ENCODE measurements at places on chromosomes 13 and 19.

- no peak for DNase-seq
Observed at GRCh38 chr13:65855242-65855805, 1374.8 kb downstream of the PCDH9 start.

DNA sequence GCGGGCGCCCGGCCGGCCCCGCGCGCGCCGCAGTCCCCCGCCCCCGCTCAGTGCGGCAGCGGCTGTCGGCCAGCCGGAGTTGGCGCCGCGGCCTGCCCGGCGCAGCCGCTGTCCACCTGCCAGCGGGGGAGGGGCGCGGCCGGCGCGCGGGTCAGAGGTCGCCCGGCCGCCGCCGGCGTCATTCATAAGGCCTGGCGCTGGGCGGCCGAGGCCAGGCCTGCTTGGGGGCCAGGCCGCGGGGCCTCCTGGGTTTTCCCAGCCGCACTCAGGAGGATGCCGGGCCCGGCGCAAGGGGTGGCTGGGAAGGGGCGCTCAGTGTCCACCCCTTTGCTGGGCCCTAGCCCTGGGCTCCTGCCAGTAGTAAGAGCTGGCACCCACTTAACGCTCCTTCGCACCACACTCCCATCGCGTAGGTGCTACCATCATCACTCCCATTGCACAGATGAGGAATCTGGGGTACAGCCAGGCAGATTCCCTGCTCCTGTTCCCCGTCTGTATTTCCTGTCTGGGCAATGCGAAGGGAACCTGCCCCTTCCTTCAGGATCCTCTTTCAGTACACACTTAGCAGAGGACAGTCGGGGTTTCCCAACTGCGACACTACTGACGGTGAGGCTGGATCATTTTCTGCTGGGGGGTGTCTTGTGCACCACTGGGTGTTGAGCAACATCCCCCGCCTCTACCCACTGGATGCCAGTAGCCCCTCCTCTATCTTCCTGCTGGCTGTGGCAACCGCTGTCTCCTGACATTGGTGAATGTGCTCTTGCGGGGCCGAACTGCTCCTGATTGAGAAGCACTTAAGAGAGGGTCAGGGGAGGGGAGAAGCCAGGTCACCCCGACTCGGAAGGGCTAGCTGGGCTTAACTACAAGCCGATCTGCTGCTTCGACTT, 846 bp upstream of the PRKACA start:
- DNase-seq = no peak

DNA sequence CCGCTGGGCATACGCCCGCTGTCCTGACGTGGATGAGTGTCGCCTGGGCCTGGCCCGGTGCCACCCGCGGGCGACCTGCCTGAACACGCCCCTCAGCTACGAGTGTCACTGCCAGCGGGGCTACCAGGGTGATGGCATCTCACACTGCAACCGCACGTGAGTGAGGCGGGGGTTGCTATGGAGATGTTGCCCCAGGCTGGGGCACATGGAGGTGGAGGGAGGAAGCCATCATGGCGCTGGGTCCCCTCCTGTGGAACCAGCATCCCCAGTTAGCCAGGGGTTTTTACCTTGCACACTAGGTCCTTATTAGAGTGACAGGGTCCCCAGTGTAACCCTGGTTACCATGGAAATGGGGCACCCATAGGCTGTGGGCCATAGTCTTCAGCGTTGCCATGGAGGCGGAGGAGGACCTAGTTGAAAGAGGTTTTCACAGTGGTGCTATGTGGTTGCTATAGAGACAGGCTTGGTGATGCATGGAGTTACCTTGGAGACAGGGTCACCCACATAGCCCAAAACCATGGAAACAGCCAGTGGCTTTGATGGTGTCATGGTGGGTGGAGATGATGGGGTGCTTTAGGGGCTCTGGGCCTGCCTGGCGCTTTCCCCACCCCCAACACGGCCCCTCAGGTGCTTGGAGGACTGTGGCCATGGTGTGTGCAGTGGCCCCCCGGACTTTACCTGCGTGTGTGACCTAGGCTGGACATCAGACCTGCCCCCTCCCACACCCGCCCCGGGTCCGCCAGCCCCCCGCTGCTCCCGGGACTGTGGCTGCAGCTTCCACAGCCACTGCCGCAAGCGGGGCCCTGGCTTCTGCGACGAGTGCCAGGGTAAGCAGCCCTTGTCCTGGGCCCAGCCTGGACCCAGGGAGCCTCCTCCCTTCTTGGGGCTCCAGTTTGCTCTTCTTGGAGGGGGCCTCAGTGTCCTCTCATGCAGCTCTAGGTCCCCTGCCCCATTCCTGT, 27.1 kb downstream of the MEGF8 start:
- DNase-seq = no peak

DNA sequence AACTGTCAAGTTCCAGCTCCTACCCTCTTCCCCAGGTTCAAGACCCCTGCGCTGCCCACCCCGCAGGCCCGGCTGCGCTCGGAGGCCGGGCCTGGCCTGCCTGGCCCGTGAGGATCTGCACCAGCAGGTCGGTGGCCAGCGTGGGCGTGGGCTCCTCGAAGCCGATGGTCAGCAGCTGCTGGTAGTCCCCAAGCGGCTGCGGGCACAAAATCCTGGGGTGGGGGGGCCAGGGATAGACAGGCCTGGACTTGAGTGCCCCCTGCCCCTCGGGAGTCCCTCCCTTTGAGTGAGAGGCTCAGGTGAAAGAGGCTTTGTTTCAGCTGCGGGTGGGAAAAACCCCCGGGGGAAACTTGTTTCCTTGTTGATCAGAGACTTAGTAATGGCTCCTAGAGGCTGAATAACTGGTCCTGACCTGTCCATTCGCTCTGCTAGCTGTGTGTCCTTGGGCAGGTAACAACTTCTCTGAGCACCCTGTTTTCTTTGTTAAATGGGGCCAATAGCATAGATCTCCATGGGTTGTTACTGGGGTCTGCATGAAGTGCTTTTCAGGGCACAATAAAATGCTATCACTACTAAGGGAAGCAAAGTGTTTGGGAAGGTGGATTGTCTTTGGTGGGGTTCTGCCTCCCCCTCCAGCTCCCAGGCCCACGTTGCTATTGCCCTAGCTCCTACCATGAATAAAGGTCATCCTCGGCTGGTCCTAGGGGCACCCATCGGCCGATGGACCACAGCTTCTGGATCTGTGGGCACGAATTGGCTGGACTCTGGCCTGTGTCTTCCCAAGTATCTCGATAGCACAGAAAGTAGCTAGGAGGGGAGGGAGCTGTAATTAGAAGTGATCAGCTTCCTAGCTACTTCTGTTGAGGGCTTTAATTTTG, 3.5 kb downstream of the C19orf67 start:
- DNase-seq = no peak

DNA sequence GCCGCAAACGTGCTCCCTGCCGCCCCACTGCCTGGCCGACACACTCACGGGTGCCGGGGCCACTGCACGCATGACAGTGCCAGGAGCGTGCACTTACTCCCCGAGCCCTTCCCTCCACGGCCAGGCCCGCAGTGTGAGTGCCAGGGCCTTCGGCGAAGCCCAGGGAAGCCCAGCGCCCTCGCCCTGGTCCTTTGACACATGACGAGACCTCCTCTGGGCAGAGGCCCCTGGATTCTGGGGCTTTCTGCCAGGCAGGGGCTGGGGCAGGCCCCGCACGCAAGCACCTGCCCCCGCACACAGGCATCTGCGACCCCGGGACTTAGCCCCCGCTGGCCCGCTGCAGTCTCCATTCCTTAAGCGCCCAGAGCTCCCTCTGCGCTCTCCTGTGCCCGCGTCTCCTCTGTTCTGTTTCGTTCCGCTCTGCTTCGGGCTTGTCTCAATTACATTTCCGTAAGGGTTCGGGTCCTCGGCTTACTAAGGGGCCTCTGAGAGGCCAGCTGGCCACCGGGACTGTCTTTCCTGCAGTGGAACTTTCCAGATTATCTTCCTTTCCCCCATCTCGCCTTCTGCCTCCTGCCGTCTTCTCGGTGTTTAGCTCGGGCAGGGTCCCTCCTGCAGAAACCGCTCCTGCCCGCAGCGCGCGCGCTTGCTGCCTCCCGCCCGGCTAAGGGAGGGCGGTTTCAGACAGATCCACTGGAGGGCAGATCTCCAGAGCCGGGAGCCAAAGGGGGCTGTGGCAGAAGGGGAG, 98.8 kb downstream of the ING1 start:
- DNase-seq = no peak

- no peak for DNase-seq
Observed at GRCh38 chr19:3404324-3405260, 38.2 kb downstream of the NFIC start.

- DNase-seq = no peak
Observed at GRCh38 chr19:57025491-57025890, 94.3 kb upstream of the USP29 start.

Data from stimulated activated CD8-positive, alpha-beta memory T cell treated with anti-CD3 and anti-CD28 coated beads, Interleukin-15, amount 100 ng/mL, for 24 hours (primary cell).